Parietal lobe (tissue), 2 donors: ENCODE measurements at places on chromosomes 4 and X. TPM values are rescaled to one million over a fixed set of nuclear protein-coding genes. Genes with fewer than 3 reads are reported as not detected.

Gene ZNF718
- 53.5 TPM for total RNA-seq

Gene GAGE1
- total RNA-seq = not detected

Gene SLC26A1
- total RNA-seq = 6.3 TPM

Gene DUSP21
- total RNA-seq = not detected

Gene AMOT
- 18.8 TPM for total RNA-seq

Gene CPXCR1
- total RNA-seq = not detected

Gene TRIM75
- total RNA-seq = not detected
